Activated CD8-positive, alpha-beta memory T cell treated with anti-CD3 and anti-CD28 coated beads for 48 hours (primary cell): ENCODE measurements at places on chromosomes 11 and 22.

- DNase-seq = no peak
Measured at GRCh38 chr11:2668876-2669275, 30.9 kb downstream of the KCNQ1OT1 start.

- DNase-seq = no peak
Measured at GRCh38 chr11:5646139-5646538, 21.3 kb downstream of the TRIM34 start.

- no peak for DNase-seq
Measured at GRCh38 chr22:36398601-36399471, 11.1 kb upstream of the MYH9 start.

DNA sequence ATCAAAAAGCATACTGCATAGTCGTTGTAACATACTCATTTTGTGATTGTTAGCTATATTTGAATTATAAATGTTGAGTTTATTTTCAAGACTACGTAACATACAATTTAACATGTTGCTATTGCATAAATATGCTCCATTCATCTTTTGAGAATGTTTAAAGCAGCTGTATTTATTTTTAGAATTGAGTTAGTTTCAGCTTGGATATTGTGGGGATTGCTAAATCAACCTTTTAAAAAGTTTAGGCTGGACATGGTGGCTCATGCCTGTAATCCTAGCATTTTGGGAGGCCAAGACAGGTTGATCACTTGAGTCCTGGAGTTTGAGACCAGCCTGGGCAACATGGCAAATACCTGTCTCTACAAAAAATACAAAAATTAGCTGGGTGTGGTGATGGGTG, 288.1 kb downstream of the DYNC2H1 start:
- DNase-seq = no peak
